ENCODE measurements at places on chromosomes 6 and 20. TPM values are rescaled to one million over a fixed set of nuclear protein-coding genes. Genes with fewer than 3 reads are reported as not detected.

The FAM209A gene
- not detected for total RNA-seq

The CCND3 gene
- 113 TPM for total RNA-seq

The WDR46 gene
- 54.6 TPM for total RNA-seq

The BTN1A1 gene
- total RNA-seq = not detected

The SNRNP48 gene
- total RNA-seq = 12.7 TPM

The PSORS1C1 gene
- 5.1 TPM for total RNA-seq

The CST9L gene
- not detected for total RNA-seq

DNA sequence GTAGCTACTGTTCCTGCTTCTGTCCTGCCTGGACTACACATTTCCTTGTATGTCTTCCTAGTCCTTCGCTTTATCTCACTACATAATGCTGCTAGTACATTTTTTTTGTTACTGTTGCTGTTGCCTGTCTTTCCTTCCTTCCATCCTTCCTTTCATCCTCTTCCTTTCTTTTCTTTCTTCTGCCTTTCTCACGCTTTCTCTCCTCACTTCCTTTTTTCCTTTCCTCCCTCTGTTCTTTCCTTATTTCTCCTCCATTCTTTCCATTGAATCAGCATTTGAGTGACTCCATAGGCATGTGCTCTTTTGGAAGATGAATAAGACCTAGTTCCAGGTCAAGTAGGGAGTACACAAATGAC is 46.3 kb downstream of the MAP3K4 start:
- no peak for DNase-seq

DNA sequence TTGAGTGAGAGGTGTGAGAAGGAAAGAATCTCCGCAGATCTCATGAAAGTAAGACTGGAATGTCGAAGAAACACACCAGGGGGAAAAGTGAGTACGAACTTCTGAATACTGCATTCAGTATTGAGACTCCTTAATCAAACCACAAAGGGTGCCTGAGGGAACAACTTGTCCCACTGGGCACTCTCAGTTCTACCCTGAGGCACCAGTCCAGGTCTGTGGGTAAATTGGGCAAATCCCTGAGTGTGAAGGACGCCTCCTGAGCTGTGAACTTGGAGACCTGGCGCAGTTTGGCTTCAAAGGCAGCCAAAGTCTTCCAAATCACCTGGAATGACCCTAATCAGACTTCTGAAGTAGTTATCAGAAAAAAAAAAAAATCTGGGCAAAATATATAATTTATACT is 329.7 kb downstream of the BTBD9 start:
- DNase-seq = no peak

GRCh38 chr6:115891750-115892149 is 168.9 kb downstream of the FRK start:
- DNase-seq = no peak

DNA sequence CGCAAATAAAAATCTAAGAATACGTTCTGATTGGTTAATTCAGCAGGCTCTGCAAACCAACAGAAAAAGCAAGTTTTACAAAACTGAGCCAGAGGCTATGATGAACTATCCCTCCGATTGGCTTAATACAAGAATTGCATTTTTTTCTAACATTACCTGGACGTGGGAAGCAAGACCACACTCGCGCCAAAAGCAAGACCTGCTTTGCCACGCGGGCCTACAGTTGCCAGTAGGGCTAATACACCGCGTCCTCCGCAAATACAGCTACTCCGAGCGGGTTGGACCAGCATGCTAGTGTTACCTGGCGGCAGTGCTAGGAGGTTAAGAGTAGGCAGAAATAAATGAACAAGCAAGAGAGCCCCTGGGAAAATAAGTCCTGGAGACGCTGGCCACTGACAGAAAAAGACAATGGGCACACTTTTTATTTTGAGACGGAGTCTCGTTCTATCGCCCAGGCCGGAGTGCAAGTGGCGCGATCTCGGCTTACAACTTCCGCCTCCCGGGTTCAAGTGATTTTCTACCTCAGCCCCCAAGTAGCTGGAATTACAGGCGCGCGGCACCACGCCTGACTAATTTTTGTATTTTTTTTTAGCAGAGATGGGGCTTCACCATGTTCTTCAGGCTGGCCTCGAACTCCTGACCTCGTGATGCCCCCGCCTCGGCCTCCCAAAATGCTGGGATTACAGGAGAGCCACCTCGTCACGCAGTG is 131.9 kb upstream of the BTN3A2 start:
- DNase-seq = no peak

GRCh38 chr20:1817577-1818211 is 77.5 kb upstream of the SIRPA start:
- no peak for DNase-seq

DNA sequence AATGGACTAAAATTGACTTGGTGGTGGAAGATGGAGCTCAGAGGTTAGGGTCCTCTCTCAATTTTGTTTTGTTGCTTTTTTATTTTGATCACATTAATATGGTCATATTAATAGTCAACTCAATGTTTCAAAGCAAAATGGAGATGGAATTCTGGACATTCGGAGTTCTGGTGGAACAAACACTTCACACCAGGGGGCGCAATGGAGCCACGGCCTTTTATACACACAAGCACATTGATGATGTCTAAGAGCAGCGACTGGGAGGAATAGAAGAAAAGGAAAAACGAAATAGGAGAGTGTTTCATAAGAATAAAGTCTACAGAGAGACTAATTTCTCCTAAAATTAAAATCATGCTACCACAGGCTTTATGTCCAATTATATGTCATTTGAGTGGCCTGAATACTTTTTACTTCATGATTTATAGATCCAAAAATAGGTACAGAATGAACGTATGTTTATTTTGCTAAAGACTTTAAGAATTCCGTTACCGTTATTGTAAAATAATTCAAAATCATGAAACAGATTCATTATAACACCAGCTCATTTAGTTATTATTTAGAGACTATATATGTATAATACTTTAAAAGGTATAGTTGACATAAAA is 197.6 kb upstream of the SASH1 start:
- peak; percentile 48 for DNase-seq

GRCh38 chr6:36657271-36657670 is 21.2 kb upstream of the CDKN1A start:
- no peak for DNase-seq

DNA sequence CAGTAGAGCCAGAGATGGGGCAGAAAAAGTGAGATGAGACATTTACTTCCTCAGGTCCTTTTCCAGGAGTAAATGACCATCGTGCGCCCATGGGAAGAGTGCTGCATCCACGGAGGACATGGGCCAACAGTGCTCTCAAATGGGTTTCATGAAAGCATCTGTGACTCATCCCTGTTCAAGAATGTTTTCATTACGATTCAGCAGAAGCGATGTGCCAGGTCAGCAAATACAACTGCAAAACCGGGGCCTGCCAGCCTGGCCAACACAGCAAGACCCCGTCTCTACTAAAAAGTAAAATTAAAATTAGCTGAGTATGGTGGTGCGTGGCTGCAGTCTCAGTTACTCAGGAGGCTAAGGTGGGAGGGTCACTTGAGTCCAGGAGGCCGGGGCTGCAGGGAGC is 125.1 kb downstream of the LY86 start:
- DNase-seq = peak; percentile 40

DNA sequence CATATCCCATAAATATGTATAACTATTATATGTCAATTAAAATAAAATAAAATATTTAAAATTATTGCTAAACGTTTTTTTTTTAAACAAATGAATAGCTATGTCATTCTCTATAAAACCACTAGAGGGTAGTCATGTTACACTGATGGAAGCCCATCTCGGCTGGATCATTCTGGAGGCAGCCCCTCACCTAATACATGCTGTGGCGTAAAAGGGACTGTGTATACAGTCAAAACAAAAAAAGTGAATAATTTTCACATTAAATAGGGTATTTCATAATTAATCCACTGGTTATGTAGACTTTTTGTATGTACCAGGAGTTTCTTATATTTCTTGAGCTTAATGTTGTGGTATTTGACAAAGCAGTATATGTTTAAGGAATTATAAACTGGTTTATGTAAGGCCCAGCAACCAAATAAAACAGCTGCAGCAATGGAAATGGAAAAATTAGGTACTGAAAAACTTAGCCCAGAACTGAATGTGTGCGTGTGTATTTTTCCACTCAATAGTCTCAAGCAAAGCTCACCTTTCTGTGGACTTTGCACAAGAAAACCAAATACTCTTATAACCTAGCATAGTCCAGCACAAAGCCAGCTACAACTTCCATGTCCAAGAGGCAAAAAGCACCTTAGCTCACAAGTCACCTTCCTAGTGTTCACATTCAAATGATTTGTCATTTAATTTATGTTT is 81.7 kb downstream of the COL9A1 start:
- peak; percentile 38 for DNase-seq

- DNase-seq = no peak
Measured at GRCh38 chr20:10609770-10610169, 64.0 kb downstream of the JAG1 start.

- DNase-seq = no peak
Measured at GRCh38 chr6:29336269-29336668, 32.4 kb downstream of the OR5V1 start.

- no peak for DNase-seq
Measured at GRCh38 chr20:58908221-58908620, 55.7 kb downstream of the GNAS start.

- DNase-seq = peak; percentile 36
Measured at GRCh38 chr6:11802886-11803590, 24.4 kb upstream of the ADTRP start.

DNA sequence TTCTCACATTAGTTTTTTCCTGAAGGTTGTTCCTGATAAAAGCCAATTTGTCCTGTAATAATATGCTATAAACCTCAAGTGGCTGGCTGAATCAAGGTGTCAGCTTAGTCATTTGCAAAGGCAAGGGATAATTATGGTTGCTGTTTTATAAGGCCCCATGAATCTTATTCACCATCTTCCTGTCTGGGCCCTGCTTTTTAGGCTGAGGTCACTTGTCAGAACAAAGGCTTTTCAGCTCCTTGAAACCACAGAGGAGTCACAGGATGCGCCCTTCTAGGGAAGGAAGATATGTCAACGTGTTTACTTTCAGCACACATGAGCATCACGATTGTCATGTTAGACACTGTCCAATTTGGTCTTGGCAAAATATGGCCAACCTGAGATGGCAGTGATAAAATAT is 64.8 kb upstream of the NAA20 start:
- no peak for DNase-seq

- peak; percentile 30 for DNase-seq
Measured at GRCh38 chr6:143692696-143693095, 14.9 kb downstream of the PHACTR2 start.

GRCh38 chr20:14853079-14853478 is 515.7 kb upstream of the FLRT3 start:
- no peak for DNase-seq

GRCh38 chr6:160133441-160134336 is 12.1 kb downstream of the SLC22A1 start:
- DNase-seq = no peak

All from renal cortical epithelial cell (primary cell).